Epithelial cell of esophagus (primary cell): ENCODE measurements at places on chromosomes 1 and 21.
A peak's percentile ranks its signal among the peaks of the same experiment; 100 is the strongest.

GRCh38 chr1:153434746-153435455 lies 18.6 kb downstream of the S100A7A start:
- no peak for DNase-seq

GRCh38 chr1:211606332-211606913 lies 27.5 kb upstream of the SLC30A1 start:
- DNase-seq, result no peak

DNA sequence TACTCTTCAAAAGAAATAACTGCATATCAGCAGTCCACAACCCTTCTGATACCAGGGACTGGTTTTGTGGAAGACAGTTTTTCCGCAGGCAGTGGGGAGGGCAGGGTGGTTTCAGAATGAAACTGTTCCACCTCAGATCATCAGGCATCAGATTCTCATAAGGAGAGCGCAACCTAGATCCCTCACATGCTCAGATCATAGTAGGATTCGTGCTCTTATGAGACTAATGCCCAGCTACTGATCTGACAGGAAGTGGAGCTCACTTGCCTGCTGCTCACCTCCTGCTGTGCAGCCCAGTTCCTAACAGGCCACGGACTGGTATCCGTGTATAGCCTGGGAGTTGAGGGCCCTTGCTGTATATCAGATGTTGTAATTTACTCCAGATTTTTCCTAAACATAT lies 11.5 kb downstream of the RO60 start:
- no peak for DNase-seq

GRCh38 chr1:34640654-34641401 lies 114.0 kb upstream of the GJB5 start:
- peak; percentile 30 for DNase-seq

DNA sequence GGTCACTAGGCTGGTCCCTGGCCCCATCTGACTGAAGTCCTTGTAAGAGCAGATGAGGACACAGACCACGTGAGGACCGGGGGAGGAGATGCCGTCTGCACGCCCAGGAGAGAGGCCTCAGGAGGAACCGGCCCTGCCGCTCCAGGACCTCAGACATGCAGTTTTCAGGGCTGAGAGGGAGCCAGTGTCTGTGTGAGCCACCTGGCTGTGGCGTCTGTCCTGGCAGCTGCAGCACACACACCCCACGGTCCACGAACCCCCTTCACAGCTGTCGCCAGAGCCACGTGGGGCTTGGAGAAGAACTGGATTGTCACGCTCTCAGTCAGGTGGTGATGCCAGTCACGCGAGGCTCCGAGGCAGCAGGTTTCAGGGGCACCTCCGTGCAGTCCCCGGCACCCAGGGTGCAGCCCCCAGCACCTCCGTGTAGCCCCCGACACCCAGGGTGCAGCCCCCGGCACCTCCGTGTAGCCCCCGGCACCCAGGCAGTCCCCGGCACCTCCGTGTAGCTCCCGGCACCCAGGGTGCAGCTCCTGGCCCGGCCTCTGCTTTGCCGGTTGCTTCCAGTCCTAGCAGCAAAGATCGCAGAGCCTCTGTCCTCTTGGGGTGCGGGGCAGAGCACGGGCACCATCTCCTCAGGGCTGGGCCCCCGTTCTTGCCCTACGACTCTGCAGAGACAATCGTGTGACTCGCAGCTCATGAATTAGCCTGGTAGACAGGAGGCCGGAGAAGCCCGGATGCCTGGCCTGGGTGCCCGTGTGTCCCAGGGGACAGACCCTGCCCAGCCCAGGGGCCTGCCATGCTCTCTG lies 19.0 kb upstream of the SUMO3 start:
- DNase-seq, result peak; percentile 62

DNA sequence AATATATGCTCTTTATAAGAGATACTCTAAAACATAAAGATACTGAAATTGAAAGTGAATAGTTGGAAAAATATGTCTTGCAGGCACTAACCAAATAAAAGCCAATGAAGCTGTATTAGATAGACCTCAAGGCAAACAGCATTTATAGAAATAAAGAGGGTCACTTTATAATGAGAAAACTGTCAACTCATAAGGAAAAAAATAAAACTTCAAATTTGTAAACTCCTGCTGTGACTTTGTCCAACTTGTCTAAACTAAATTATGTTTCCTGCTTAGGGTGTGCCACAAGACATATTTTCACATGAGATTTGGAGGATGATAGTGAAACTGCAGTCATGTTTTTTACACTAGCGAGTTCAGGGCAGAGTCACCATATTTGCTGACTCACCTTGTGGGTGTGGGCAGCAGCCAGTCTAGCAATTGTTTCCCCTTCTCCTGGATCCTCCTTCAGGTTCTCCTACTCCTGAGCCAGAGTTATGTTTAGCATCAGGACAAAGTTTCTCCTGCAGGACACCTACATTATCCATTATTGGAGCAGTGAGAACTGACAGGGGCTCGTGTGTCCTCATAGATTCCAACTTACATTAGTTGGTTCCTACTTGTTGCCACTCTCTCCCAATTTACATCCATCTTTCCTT lies 43.8 kb downstream of the CD53 start:
- DNase-seq, result peak; percentile 79

DNA sequence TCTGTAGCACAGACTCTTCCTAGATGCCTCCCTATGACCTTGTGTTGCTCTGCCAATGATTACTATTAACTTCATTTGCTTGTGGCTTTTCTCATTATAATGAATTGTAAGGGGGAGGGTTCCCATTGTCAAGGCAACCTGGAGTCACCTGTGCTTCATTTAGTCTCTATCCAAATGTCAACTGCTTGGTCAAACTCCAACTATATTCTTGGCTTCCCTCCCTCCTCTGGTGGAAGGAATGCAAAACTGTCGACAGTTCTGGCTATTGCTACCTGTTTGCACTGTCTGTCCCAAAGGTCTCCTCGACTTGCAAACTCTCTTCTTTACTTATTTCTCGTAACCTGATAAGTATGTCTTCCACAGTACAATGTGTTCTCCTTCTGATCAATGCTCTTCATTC lies 100.3 kb downstream of the CACNA1E start:
- peak; percentile 23 for DNase-seq

- DNase-seq, result peak; percentile 80
Observed at GRCh38 chr21:44846485-44847260, 26.8 kb downstream of the PTTG1IP start.

GRCh38 chr21:39504230-39504629 lies 52.5 kb downstream of the SH3BGR start:
- no peak for DNase-seq

- DNase-seq, result no peak
Observed at GRCh38 chr1:33762962-33763361, 100.9 kb upstream of the HMGB4 start.

DNA sequence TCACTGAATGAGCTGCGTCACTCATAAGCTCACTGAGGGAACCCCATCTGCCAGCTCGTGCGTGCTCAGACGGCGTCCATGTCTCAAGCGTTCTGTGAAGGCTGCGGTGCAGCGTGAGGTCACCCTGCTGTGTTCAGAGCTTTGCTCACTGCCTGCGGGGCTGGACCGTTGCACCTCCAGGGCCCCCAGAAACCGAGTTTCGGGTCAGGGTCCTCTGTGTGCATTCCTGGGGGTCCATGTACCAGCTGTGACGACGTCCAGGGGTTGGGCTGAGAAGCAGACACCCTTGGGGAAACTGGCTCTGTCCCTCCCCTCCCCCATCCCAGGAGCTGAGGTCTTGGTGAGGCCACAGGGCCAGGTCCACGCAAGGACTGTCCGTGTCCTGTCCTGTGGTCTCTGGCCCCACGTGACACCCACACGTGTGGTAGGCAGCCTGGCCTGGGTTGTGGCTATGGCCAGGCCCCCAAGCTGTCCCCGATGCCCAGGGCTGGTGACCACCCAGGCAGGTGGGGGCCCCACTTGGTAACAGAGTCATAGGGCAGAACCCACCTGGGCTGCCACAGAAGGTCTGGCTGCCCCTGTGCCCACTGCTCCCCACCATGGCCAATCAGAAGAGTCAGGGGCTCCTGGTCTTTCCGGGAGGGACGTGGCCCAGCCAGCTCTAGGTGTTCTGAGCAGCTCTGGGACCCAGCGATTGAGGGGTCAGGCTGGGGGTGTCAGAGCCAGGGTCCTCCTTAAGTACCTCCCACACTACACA lies 24.4 kb downstream of the FTCD start:
- no peak for DNase-seq

DNA sequence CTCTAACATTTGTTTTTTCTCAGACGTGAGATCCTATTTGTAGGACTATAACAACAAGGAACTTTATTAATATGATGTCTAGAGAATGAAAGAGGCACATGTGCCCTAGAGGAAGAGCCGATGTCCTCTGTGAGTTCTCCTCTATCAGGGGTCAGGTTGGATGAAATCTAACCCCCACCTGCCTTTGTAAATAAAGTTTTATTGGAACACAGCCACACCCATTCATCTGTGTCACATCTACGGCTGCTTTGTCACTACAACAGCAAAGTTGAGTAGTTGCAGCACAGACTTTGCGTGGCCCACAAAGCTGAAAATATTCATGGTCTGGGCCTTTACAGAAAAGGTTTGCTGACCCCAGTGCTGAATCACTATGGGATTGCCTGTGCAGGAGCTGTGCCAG lies 571 bp upstream of the CAPN9 start:
- DNase-seq, result no peak

DNA sequence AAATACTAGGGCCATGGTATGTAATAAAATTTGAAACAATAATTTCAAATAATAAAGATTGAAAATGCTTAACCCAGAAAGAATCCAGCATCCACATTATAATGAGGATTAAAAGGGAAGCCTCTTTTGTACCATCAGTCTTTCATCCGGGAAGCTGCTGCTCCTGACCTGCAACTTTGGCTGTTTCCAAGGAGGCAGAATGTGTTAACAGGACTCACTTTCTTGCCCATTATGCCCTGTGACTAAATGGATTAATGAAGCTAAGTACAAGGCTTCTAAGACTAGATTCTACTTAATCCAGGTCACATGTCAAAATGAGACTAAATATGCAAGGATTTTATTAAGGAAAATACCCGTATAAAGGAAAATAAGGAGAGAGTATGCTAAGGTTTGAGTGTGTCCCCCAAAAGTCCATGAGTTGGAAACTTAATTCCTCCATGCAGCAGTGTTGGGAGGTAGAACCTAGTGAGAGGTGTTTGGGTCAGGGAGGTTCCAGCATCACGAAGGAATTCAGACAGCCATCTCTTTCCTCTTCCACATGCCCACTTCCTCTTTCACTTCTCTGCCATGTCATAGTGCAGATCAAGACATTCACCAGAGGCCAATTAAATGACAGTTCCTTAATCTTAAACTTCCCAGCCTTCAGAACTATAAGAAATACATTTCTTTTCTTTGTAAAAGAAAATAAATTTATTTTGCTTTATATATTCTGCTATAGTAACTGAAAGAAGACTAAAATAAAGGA lies 27.7 kb downstream of the FMO2 start:
- DNase-seq, result no peak

DNA sequence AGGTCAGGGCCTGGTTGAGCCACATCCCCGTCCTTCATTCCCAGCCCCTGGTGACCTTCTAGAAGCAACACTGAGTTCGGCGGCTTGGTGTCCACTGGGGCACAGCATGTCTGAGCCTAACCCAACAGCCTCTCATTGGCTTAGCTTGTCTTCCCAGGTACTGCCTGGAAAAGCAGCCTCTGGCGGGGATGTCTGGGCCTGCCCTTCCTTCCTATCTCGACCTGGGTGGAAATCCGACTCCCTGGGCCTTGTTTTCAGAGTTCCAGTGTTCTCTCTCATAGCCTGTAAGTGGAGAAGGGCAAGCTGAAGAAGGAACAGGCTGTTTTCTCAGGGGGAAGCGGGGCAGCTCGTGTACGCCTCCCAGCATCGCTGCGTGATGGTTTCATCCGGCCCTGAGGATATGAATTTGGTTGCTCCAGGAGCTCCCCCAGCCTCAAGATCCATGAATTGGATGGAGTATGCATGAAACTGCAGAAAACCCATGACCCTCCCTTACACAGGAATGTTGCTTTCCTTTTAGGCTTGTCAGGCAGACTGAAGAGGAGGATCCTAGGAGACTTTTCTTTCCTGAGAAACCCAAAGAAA lies 116.5 kb upstream of the IRF2BP2 start:
- DNase-seq, result peak; percentile 90

DNA sequence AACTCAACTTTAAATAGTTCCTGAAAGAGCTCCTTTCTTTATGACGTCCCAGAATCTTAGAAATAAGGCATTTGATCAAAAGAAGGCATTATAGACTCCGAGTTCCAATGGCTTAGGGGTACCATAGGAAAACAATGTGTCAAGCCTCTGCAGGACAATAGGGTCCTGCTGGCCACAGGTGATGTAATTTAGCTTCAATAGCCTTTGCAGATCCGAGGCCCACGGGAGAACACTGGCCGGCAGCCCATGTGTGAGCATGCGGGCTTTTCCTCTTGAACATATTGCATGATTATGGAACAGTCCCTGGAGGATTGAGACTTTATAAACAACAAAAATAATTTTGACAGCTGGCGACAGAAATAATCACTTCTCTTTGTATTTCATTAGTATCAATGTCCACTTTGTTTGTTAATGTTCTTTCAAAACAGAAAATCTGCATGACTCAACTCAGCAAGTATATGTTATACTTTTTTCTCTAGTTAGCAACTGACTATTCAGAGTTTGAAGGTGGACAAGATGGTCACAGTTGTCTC lies 49.0 kb upstream of the NR5A2 start:
- no peak for DNase-seq

GRCh38 chr1:203463469-203464062 lies 12.0 kb upstream of the PRELP start:
- no peak for DNase-seq
